Activated T-cell treated with anti-CD3 and anti-CD28 coated beads, Interleukin-2, amount 50 U/mL, for 72 hours (primary cell): ENCODE measurements at places on chromosomes 12 and 14. TPM values are rescaled to one million over a fixed set of nuclear protein-coding genes. Genes with fewer than 3 reads are reported as not detected.

GRCh38 chr14:96637521-96637920 is 135.3 kb downstream of the PAPOLA start:
- no peak overlapping the region for H3K4me3 ChIP-seq
- H3K27me3 ChIP-seq = no peaks in the 10 kb centered on the region
- DNase-seq = no peak
- H3K27ac ChIP-seq = no peak overlapping the region
- H3K4me1 ChIP-seq = no peaks in the 10 kb centered on the region
- no peaks in the 10 kb centered on the region for H3K36me3 ChIP-seq

The SMCO2 gene
- 0.72 TPM for total RNA-seq

GRCh38 chr12:4563336-4563735 is 1.3 kb downstream of the DYRK4 start:
- H3K27me3 ChIP-seq = peaks cover 24% of the 10 kb centered on the region
- no peak overlapping the region for H3K4me3 ChIP-seq
- no peak for DNase-seq

GRCh38 chr12:92436856-92437255 is 265.9 kb upstream of the PLEKHG7 start:
- no peak for DNase-seq
- no peak overlapping the region for H3K4me3 ChIP-seq

- DNase-seq = no peak
- no peaks in the 10 kb centered on the region for H3K27me3 ChIP-seq
- peaks cover 43% of the 10 kb centered on the region for H3K4me1 ChIP-seq
Observed at GRCh38 chr12:118166946-118167345, 31.0 kb downstream of the PEBP1 start.

DNA sequence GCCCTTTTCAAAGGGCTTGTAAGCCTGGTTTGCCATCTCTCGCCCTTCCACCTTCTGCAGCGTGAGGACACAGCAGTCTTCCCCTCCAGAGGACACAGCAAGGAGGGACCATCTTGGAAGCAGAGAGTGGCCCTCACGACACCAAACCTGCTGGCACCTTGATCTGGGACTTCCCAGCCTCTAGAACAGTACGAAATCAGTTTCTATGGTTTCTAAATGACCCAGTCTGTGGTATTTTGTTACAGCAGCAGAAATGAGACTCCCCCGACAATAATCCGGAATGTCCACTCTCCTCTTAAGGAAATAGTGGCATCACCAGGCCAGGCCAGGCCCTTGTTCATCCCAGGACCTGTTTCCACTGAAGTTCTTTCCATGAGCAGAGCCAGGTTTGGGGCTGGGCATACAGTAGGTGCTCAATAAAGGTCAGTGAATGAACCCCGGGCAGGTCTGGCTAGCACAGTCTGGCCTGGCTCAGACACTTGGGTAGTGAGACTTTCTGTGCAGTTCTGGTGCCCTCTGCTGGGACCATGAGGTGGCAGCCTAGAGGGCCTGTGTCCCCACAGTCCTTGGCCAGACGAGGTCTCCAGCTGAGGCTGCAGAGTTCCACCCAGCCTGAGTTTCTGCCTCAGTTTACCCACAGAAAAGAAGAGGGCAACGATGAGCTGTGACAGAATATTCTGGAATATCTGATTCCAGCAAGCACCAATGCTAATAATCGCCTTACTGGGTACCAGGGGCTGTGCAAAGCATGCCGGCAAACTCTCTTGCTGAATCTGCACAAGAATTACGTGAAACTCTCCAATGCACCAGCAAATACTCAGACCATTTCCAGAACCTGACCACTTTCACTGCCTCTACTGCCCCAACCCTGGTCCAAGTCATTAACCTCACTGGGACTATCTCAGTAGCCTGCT is 14.0 kb downstream of the ABCB9 start:
- no peaks in the 10 kb centered on the region for H3K27me3 ChIP-seq
- peak; percentile 80 for DNase-seq
- H3K27ac ChIP-seq = no peak overlapping the region

DNA sequence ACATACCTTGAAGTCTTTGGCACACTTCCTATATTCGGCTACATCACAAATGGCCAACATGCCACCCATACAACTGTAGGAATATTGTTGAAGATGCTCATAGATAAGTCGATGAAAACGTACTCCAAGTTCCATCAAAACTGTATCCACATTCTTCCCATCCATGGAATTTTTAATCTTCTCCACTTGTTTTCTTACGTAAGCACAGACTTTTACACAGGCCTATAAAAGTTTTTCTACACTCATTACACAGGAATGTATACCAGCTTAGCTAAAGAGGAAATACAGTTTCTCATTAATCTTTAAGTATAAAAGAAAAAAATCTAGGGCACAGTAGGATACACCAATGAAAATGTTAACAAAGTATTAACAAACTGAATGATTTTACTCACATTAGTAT is 59.1 kb downstream of the EXOC5 start:
- DNase-seq = no peak
- H3K4me1 ChIP-seq = no peaks in the 10 kb centered on the region
- no peaks in the 10 kb centered on the region for H3K27me3 ChIP-seq
- H3K36me3 ChIP-seq = peaks cover 9% of the 10 kb centered on the region
- no peak overlapping the region for H3K27ac ChIP-seq
- H3K4me3 ChIP-seq = no peak overlapping the region

GRCh38 chr14:95287176-95287754 is 32.4 kb downstream of the CLMN start:
- H3K36me3 ChIP-seq = no peaks in the 10 kb centered on the region
- H3K4me3 ChIP-seq = no peak overlapping the region
- H3K27ac ChIP-seq = no peak overlapping the region
- H3K27me3 ChIP-seq = peaks cover 28% of the 10 kb centered on the region
- DNase-seq = no peak
- H3K4me1 ChIP-seq = peaks cover 4% of the 10 kb centered on the region

The TAC3 gene
- 4.2 TPM for total RNA-seq

DNA sequence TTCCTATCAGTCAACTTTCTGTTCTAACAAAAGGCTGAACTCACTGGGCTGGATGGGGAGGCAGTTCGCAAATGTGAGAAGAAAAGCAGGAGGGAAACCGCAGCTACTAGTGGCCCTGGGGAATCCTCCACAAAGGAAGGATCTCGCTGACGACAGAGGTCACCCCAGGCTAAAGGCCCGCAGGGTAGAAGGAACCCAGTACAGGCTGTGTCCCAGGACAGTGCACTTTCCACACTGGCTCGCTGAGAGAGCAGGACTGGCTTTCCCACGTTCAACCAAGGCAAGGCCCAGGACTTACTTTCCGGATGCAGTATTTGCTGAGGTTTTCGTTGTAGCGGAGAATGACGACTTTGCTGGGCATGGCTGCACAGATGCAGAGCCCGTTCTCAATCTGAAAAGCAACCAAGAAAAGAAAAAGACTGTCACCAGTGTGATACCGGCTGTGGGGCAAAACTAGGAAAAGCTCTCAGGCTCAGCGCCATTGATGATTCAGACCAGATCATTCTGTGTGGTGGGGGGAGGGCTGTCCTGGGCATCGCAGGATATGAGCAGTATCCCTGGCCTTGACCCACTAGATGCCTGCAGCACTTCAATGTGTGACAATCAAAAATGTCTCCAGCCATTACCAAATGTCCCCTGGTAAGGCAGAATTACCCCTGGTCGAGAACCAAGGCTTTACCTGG is 36.3 kb downstream of the PRKAB1 start:
- H3K27me3 ChIP-seq = no peaks in the 10 kb centered on the region
- no peak overlapping the region for H3K4me3 ChIP-seq
- H3K27ac ChIP-seq = no peak overlapping the region
- peaks cover 2% of the 10 kb centered on the region for H3K36me3 ChIP-seq
- H3K4me1 ChIP-seq = no peaks in the 10 kb centered on the region

The SLC11A2 gene
- 54.5 TPM for total RNA-seq

The LRRC9 gene
- total RNA-seq = not detected

GRCh38 chr12:108645686-108646599 is 12.2 kb upstream of the SELPLG start:
- no peak for DNase-seq
- no peaks in the 10 kb centered on the region for H3K27me3 ChIP-seq
- peaks cover 44% of the 10 kb centered on the region for H3K4me1 ChIP-seq
- peak overlapping the region; percentile 56 for H3K4me3 ChIP-seq

- H3K27me3 ChIP-seq = no peaks in the 10 kb centered on the region
- peaks cover 1% of the 10 kb centered on the region for H3K36me3 ChIP-seq
- H3K4me3 ChIP-seq = no peak overlapping the region
- H3K27ac ChIP-seq = no peak overlapping the region
Observed at GRCh38 chr14:79483477-79484388, 727.6 kb downstream of the DIO2 start.

The ACOT6 gene
- total RNA-seq = not detected

DNA sequence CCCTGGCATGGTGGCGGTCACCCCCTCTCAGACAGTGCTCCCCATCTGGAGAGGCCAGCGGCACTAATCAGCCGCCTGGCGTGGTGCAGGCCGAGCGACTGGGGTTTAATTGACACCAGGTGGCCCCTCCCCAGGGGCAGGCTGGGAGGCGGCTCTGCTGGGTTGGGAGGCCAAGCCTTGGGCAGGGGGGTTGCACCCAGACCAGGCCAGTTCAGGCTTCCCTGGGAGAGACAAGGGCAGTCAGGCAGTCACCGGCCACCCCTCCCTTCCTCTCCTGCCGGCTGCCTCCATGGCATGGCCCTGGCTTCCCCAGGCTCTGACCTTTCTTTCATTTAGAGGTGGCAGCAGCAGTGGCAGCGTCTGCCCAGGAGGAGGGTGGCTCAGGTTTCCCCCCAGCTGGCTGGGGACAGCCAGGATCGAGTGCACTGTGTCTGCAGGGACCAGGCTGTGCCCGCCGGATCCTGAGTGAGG is 78.1 kb upstream of the NOS1 start:
- DNase-seq = no peak
- H3K4me3 ChIP-seq = no peak overlapping the region
- H3K4me1 ChIP-seq = no peaks in the 10 kb centered on the region
- H3K27me3 ChIP-seq = no peaks in the 10 kb centered on the region

- no peak overlapping the region for H3K4me3 ChIP-seq
- no peaks in the 10 kb centered on the region for H3K27me3 ChIP-seq
- no peak for DNase-seq
- H3K4me1 ChIP-seq = peaks cover 50% of the 10 kb centered on the region
Observed at GRCh38 chr12:105335856-105336255, 5.4 kb downstream of the C12orf75 start.

GRCh38 chr12:108731866-108732461 is 646 bp upstream of the CORO1C start:
- no peaks in the 10 kb centered on the region for H3K27me3 ChIP-seq
- H3K4me1 ChIP-seq = peaks cover 52% of the 10 kb centered on the region
- H3K4me3 ChIP-seq = peak overlapping the region; percentile 95
- DNase-seq = peak; percentile 97

GRCh38 chr12:125652681-125653080 is 587.4 kb downstream of the AACS start:
- H3K27me3 ChIP-seq = no peaks in the 10 kb centered on the region
- H3K36me3 ChIP-seq = no peaks in the 10 kb centered on the region
- H3K4me1 ChIP-seq = no peaks in the 10 kb centered on the region
- no peak overlapping the region for H3K27ac ChIP-seq

The LRTM2 gene
- total RNA-seq = not detected

The AMN gene
- 3.9 TPM for total RNA-seq

The RPL6 gene
- total RNA-seq = 1,335 TPM

GRCh38 chr12:53299101-53299453 is 418 bp upstream of the MYG1 start:
- H3K27me3 ChIP-seq = no peaks in the 10 kb centered on the region
- H3K4me3 ChIP-seq = peak overlapping the region; percentile 89
- peaks cover 80% of the 10 kb centered on the region for H3K4me1 ChIP-seq
- peak; percentile 55 for DNase-seq
- H3K36me3 ChIP-seq = peaks cover 31% of the 10 kb centered on the region

GRCh38 chr12:48105321-48105866 is 485 bp downstream of the SENP1 start:
- peak overlapping the region; percentile 90 for H3K27ac ChIP-seq
- peaks cover 52% of the 10 kb centered on the region for H3K4me1 ChIP-seq

- H3K27ac ChIP-seq = no peak overlapping the region
- H3K36me3 ChIP-seq = no peaks in the 10 kb centered on the region
- H3K4me1 ChIP-seq = peaks cover 24% of the 10 kb centered on the region
- no peak for DNase-seq
Observed at GRCh38 chr14:65173973-65174693, 71.8 kb upstream of the MAX start.

DNA sequence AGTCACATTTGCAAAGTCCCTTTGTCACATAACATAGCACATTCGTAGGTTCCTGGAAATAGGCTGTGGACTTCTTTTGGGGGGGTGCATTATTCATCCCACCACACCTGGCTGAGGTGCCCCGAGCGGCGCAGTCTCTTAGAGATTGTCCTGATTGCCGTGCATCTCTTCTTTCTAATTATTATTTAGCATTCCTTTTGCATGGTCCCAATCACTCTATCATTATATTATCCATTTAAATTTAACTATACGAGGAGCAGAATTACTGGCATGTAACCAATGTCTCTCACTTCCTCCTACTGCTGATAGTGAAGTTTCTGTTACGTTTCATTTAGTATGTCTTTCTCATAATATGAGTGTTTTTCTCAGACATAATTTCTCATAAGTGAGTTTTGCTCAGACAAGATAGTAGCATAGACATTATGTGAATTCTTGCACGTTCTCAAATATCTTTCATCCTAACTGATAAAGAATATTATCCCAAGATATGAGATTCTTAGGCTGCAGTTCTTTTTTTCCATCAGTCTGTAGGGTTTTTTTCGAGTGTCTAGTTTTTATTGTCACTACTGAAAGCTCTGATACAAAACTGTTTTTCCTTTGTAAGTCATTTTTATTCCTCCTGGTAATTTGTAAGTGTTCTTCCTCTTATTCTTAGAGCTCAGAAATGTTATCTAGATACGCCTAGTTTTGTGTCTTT is 444.3 kb downstream of the NELL2 start:
- DNase-seq = no peak
- no peak overlapping the region for H3K27ac ChIP-seq
- no peak overlapping the region for H3K4me3 ChIP-seq
- no peaks in the 10 kb centered on the region for H3K36me3 ChIP-seq
- no peaks in the 10 kb centered on the region for H3K4me1 ChIP-seq

The ARHGEF25 gene
- total RNA-seq = 5.3 TPM

- peaks cover 6% of the 10 kb centered on the region for H3K27me3 ChIP-seq
- H3K36me3 ChIP-seq = no peaks in the 10 kb centered on the region
- H3K27ac ChIP-seq = no peak overlapping the region
- DNase-seq = no peak
Observed at GRCh38 chr12:5480938-5481303, 49.0 kb downstream of the NTF3 start.

The TBX3 gene
- 0.07 TPM for total RNA-seq

- no peak for DNase-seq
- no peak overlapping the region for H3K4me3 ChIP-seq
- H3K27ac ChIP-seq = no peak overlapping the region
- no peaks in the 10 kb centered on the region for H3K36me3 ChIP-seq
- no peaks in the 10 kb centered on the region for H3K4me1 ChIP-seq
Observed at GRCh38 chr12:82675246-82675645, 11.5 kb upstream of the TMTC2 start.

The DENND5B gene
- 0.76 TPM for total RNA-seq

GRCh38 chr12:107025671-107026070 is 38.7 kb upstream of the MTERF2 start:
- H3K4me1 ChIP-seq = peaks cover 14% of the 10 kb centered on the region
- no peaks in the 10 kb centered on the region for H3K27me3 ChIP-seq
- no peak overlapping the region for H3K27ac ChIP-seq
- no peak overlapping the region for H3K4me3 ChIP-seq
- no peaks in the 10 kb centered on the region for H3K36me3 ChIP-seq

- H3K4me1 ChIP-seq = no peaks in the 10 kb centered on the region
- H3K36me3 ChIP-seq = peaks cover 2% of the 10 kb centered on the region
- H3K4me3 ChIP-seq = no peak overlapping the region
- no peak overlapping the region for H3K27ac ChIP-seq
- no peaks in the 10 kb centered on the region for H3K27me3 ChIP-seq
Observed at GRCh38 chr12:125110641-125111360, 45.6 kb downstream of the AACS start.

GRCh38 chr14:28483506-28483905 is 283.1 kb upstream of the FOXG1 start:
- no peaks in the 10 kb centered on the region for H3K4me1 ChIP-seq
- no peaks in the 10 kb centered on the region for H3K27me3 ChIP-seq
- H3K36me3 ChIP-seq = no peaks in the 10 kb centered on the region
- no peak overlapping the region for H3K4me3 ChIP-seq
- H3K27ac ChIP-seq = no peak overlapping the region
- no peak for DNase-seq
